ENCODE measurements at places on chromosomes 6 and 20.

- no peak for DNase-seq
Observed at GRCh38 chr20:51480507-51481270, 61.8 kb downstream of the NFATC2 start.

DNA sequence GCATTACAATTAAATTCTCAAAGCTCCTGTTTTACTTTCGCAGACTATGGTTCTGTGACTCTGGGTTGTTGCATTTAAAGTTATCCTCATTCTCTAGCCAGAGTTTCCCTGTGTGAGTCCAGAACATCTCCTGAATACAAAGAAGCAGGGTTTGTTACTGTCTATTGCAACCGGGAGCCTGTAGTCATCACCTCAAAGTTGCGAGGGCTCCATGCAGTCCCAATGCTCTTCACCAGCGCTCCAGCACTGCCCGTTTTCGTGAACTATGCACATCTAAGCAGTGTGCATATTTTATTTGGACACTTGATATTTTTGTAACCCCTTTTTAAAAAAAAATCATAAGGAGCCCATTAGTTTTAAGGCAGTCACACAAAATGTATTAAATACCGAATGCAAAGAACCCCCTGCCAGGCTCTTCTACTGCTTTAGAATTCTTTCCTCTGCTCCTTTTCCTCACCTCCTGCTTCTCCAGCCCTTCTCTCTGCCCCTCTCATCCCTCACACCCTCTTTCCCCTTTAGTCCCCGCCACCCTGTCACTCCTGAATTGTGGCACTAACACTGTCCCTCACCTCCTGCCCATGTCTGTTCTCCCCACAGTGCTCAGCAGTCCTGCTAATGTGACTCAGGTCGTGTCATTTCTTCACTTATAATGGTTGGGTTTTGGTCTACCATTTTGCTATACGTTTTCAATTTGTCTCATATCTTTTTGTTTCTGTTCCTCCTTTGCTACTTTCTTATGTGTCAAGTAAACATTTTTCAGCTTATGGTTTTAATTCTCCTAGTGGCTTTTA is 1.1 kb upstream of the HLA-C start:
- no peak for DNase-seq

DNA sequence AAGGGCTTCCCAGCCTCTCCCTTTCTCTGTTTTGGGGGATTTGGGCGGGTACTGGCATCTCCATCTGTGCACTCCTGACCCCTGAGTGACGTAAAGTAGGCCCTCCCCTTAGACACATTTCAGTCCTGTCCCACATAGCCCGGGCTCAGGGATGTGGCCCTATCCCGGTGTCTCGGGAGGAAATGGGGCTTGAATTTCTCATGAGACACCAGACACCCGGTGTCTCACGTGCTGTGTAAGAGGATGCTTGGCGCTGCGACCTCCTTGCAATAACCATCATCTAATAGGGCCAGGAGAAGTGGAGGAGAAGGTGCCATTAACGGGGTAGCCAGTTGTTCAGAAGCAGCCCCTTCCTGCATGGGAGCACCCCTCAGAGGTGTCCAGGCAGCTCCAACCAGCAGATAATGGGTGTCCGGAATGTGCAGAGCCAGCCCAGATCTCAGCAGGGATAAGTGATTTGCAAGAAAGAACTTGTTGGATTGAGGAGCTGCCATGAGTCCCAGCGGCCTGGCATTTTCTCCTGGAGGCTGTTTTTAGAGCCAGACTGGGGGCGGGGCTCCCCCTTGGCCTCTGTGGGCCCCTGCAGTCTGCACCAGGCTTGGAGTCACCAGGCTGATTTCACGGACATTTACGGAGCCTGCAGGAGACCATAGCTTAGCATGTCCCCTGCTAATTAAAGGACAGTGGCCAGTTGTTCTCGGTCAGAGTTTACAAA is 372.0 kb downstream of the PREX1 start:
- no peak for DNase-seq

- DNase-seq: peak; percentile 14
Observed at GRCh38 chr6:89298680-89299465, 16.2 kb downstream of the GABRR2 start.

- no peak for DNase-seq
Observed at GRCh38 chr6:25007269-25007699, 71.5 kb upstream of the RIPOR2 start.

DNA sequence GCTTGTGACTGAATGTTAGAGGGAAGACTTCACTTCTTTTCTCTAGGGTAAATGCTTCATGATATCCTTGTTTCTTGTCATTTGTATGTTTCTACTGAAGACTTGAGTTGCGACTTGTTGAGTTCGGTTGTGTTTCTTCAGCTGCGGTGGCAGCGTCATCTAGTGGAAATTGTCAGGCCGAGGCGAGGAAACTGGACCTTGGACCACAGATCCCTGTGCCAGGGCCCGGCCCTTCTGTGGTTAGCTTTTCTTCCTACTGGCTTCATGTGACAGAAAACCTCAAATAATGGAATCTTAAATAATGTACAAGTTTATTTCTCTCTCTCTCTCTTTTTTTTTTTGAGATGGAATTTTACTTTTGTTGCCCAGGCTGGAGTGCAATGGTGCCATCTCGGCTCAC is 12.4 kb downstream of the MTHFD1L start:
- no peak for DNase-seq

DNA sequence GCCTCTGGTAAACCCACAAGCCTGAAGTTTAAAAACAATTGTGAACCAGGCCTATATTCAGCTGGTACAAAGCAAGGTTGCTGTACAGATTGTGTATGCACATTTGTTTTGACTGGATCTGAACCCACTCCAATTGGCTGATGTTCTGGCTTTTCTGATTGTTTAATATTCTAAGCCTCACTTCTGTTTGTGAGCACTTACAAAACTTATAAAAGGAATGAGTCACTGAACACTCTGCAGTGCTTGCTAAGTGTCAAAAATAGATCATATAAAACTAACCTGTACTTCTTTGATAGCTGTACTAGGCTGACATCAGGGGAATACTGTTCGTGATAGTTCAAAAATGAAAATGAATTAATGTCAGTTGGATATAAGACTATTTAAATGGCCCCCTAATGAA is 12.1 kb downstream of the COL21A1 start:
- DNase-seq: no peak

GRCh38 chr6:99603421-99604165 is 3.0 kb upstream of the PRDM13 start:
- no peak for DNase-seq

DNA sequence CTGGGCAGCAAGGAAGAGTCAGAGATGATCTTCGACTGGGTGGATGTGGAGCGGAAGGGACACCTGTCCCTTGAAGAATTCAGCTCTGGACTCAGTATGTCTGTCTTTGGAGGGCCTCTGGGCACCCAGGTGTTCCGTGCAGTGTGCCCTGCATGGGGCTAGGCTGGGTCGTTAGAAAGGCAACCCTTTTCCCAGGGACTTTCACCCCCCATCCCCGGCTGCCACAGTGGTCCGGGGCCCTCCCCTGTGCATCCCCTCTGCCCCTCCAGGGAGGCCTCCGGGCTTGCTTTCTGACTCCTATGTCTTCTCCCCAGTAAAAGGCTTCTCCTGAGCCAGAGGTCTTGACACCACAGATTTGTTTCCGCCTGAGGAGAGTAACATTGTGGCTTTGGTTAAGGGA is 16.2 kb downstream of the RAB44 start:
- DNase-seq: no peak

GRCh38 chr20:8457978-8458377 is 325.9 kb downstream of the PLCB1 start:
- DNase-seq: no peak

DNA sequence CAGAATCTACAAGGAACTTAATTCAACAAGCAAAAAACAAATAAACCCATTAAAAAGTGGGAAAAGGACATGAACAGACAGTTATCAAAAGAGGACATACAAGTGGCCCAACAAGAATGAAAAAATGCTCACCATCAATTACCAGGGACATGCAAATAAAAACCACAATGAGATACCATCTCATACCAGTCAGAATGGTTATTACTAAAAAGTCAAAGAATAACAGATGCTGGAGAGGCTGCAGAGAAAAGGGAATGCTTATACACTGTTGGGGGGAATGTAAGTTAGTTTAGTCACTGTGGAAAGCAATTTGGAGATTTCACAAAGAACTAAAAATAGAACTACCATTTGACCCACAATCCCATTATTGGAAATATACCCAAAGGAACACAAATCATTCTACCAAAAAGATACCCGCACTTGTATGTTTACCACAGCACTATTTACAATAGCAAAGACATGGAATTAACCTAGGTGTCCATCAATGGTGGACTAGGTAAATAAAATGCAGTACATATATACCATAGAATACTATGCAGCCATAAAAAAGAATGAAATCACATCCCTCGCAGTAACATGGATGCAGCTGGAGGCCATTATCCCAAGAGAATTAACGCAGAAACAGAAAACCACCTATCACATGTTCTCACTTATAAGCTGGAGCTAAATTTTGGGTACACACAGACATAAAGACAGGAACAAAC is 48.4 kb downstream of the RNGTT start:
- DNase-seq: peak; percentile 23

DNA sequence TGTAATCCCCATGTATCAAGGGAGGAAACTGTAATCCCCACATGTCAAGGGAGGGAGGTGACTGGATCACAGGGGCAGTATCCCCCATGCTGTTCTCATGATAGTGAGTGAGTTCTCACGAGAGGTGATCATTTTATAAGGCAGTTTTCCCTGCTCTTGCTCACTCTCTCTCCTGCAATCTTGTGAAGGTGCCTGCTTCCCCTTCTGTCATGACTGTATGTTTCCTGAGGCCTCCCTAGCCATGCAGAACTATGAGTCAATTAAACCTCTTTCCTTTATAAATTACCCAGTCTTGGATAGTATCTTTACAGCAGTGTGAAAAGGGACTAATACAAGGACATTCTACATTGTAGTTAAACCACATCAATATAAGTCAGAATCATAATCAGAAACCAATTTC is 112.4 kb downstream of the BTBD9 start:
- DNase-seq: no peak

DNA sequence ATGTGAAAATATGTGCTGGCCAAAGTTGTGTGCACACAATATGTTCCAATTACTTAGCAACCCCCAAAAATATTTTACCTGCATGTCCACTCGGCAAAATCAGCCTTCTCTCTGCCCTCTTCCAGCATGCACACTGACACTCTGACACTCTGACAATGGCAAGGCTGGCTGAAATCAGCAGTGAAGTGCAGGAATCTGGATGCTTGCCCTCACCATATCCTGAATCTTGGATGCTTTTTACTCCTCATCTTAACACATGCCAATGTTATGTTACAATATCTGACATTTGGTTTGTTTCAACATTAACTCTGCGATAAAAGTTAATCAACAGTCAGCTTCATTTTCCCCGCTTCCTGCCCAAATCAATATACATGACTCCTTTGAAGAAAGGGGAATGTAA is 203.2 kb downstream of the COL9A1 start:
- DNase-seq: no peak

GRCh38 chr20:63746751-63747315 is 7.3 kb downstream of the SLC2A4RG start:
- DNase-seq: no peak

DNA sequence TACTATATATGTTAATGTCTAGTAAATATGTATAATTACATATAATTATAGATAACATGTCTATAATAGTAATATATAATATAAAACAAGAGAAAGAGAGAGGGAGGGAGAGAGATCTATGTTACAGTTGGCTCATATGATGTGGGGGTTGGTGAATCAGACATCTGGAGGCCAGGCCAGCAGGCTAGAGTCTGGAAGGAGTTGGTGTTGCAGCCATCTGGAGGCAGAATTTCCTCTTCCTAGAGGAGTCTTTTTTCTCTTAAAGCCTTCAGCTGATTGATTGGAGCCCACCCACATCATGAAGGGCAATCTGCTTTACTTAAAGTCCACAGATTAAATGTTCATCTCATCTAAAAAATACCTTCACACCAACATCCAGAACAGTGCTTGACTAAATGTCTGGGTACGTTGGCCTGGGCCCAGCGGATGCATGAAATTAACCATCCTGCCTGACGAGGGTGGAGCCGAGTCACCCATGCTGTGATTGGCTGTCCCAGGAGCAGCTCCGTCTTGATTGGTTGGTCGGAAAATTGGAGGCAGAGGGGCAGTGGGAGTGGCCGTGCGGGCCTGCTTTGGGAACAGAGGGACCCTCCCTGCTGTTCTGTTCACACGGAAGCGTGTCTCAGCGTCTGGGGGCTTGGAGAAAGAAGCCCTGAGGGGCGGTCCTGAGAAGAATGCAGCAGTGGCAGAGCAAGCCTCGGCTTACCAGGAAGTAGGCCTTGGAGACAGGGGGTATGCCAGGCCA is 392.4 kb downstream of the QKI start:
- peak; percentile 65 for DNase-seq

DNA sequence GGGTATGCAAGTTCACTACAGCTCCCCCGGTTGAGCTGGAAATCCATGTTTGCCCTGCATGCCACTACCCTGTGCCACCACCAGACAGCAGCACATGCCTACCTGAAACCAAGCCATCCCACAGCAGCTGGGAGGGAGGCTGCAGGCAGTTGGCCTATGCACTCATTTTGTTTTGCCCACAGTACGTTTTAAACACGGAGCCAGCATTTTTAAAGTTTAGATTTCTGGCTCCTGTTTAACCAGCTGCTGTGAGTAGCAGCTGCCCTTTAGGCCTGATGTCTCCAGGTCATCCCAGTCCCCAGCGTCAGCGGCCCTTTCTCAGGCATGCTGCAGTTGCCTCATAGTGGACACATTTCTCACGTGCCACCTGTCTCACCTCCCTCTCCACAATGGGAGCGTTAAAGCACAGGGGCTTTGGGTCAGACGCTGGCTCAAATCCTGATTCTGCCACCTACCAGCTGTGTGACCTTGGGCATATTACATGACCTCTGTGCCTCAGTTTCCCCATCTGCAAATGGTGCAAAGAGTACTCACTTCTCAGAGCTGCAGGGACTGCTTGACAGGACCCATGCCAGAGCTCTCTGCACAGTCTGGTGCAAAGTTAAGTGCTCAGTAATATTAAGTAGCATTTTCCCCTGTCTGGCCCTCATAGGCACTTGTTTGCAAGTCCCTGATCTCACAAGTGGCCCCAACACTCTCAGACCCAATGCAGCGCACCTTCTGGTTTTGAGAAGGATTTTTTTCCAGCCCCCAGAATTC is 8.2 kb upstream of the UBE2V1 start:
- peak; percentile 52 for DNase-seq

GRCh38 chr6:112640891-112641290 is 293.8 kb downstream of the RFPL4B start:
- peak; percentile 94 for DNase-seq

DNA sequence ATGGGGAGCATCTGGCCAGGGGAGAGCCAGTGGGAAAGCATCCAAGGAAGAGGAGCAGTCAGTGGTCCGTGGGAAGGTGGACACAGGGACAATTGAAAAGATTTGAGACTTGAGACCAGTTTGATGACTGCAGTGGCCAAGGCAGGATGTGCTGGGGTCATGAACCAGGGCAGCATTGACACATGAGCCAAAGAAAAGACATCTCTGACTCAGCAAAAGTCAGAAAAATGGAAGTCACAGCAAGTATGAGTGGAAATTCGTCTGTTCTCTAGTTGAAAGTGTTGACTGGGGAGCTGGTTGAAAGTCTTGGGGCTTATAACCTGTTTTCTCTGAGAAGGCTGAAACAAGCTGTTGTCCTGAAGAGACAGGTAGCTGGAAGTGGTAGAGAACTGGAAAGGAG is 31.3 kb downstream of the RAB22A start:
- no peak for DNase-seq
